Activated CD4-positive, alpha-beta T cell treated with anti-CD3 and anti-CD28 coated beads, Interleukin-2, amount 10 ng/mL, durations not matched to agents 7 days and 5 days (primary cell): ENCODE measurements at places on chromosomes 12 and 14.
A peak's percentile ranks its signal among the peaks of the same experiment; 100 is the strongest.

DNA sequence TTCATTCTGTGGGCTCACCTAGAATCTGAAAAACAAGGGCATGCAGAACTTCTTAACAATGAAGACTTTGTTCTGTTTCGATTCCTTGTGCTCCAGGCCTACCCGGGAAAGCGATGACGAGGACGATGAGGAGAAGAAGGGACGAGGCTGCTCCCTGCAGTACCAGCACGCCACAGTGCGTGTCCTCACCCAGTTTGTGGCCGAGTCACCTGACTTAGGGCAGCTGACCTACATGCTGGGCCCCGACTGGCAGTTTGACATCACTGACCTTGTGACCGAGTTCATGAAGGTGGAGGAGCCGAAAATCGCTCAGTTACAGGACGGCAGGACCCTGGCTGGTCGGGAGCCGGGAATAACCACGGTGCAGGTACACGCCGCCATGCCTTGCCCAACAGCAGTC, 585.4 kb downstream of the AACS start:
- no peak for DNase-seq

- no peak for DNase-seq
Measured at GRCh38 chr14:68239988-68240771, 420.6 kb downstream of the RAD51B start.

DNA sequence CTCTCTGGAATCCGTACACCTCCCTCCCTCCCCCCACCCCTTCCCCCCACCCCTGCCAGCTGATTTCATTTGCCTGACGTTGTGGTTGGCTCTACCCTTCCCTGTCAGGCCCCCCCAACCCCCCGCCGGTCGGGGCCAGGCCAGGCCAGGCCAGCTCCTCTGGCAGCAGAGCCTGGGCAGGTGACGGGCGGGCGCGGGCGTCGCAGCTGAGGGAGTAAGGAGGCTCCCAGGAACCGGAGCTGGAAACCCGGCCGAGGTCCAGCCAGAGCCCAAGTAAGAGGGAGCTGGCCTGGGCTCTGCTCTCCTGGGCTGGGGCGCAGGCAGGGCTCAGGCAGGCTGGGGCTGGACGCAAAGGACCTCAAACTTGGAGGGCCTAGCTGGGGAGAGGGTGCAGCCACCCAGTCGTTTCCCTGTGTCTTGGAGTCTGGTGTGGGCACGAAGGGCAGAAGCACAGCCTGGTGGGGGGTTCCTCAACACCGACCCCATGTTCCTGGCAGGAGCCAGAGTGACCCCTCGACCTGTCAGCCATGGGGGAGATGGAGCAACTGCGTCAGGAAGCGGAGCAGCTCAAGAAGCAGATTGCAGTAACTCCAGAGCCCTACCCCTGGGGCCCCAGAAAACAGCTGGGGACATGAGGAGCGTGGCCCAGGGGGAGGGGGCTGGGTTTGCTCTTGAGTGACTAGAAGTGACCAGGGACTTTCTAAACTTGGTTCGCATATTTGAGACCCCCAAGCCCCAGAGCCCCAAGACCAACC, at the start of gene GNB3:
Gene GNB3 (plus strand): TSS at position 165 of the 755 bp plus-strand sequence. CDS start 363 bp downstream, at position 528.
- DNase-seq = no peak

DNA sequence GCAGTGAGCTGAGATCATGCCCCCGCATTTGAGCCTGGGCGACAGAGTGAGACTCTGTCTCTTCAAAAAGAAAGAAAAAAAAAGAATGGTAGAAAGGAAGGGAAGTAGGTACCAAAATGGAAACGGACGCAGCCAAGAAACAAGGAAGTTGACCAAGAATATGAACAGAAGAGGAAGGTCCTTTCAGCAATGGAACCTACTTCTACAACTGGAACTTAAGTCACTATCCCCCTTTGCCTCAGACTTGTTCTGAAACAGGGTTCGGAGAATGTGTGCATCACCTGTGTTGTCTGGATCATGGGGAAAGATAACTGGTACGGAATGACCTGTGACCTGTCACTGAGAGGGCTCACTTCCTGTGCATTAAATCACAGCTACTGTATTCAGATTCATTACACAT, 43.9 kb upstream of the RNASE1 start:
- no peak for DNase-seq

GRCh38 chr12:65534238-65534841, 255.9 kb downstream of the MSRB3 start:
- no peak for DNase-seq

GRCh38 chr14:47935332-47935731, 259.9 kb upstream of the MDGA2 start:
- DNase-seq = no peak

DNA sequence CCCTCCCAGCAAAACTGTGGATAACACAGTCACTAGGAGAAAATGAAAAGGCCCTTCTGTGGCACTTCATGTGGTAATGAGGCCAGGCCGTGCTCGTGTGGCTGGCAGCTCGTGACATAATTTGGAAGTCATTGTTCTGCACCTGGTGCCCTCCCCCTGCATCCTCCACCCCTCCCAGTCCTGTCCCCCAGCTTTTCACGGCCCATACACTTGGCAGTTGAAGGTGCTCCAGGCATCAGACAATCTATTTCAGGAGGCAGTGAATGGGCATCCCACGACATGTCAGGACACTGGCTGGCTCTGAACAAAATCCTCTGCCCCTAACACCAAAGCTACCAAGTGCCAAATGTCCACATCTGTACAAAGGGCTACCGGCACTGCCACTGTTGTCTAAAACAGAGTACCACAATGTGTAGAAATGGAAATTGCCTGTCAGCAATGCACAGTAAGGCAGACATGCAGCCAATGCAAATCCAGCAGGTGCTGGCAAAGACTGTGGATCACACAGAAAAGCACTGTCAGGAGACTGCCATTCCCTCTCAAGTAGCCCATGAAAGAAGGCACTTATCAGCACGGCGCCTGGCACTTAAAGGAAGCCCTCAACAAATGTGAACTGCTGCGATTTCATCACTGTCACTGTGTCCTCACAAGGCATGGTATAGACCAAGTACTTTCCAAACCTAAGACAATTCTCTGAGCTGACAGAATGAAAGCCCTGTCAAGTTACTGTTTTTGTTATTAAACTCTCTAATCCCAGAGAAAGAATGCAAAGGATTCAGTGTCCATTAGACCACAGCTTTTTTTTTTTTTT, 39.1 kb downstream of the CORO1C start:
- no peak for DNase-seq

DNA sequence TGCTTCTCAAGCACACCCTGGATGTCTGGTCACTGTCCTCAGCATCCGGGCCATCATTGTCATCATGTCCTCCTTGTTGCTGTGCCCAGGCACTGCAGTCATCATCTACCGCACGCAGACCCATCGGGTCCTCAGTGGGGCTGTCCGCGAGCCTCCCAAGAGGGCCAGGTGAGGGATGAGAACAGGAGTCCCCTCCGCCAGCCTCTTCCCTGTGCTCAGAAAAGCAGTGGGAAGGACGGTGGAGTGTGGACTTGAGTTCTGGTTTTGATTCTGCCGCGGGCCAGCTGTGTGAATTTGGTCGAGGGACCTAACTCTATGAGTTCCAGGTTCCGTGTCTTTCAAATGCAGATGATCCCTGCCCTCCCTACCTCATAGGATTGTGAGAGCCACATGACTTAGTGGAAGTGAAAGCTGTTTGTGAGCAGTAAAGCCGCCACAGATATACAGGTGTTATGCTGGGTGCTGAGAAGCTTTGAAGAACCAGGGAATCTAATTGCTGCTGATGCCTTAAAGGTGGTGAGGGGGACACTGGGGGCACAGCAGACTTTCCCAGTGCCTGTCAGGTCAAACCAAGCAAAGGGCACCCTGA, 122.9 kb upstream of the RAP1B start:
- DNase-seq = peak; percentile 21

DNA sequence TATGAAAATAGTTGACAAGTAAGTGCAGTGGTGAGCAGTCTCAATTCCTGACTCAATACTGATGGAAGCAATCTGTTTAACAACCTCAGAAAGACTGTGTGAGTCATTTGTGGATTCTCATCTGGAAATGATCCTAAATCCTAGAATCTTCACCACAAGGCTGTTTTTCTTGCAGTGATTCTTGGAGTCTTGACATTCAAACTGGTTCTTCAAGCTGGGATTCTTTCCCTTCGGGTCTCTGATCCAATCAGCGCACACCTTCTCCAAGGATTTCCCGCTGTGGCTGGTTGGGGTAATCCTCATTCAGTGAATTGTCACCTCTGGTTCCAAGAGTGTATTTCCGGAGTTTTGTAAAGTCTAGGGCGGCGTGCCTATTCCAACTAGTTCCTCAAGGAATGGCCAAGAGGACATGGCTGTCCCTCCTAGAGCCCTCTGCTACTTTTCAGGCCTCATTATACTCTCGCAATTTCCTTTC, 37.7 kb upstream of the FOXJ2 start:
- no peak for DNase-seq

- DNase-seq = no peak
Measured at GRCh38 chr14:74249433-74250375, 10.5 kb downstream of the VSX2 start.

DNA sequence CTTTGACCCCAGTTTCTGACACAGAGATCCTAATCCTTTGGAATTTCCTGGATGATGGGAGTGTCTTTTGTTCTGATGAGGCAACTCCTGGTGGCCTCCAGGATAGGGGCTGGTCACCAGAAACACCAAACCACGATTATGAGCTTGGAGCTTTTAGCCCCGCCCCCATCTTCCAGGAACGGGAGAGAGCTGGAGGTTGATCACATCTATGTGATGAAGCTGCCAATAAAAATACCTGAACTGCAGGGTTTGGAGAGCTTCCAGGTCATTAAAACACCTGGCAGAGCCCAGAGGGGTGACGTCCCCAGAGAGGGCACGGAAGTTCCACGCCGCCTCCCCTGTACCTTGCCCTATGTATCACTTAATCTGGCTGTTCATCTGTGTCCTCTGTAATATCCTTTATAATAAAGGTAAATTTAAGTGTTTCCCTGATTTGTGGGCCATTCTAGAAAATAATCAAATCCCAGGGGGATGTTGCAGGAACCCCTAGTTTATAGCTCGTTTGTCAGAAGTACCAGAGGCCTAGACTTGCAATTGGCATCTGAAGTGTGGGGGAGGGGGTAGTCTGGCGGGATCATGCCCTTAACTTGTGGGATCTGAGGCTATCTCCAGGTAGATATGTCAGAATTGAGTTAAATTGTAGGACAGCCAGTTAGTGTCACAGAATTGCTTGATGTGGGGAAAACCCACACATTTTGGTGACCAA, 21.2 kb downstream of the APPL2 start:
- no peak for DNase-seq

DNA sequence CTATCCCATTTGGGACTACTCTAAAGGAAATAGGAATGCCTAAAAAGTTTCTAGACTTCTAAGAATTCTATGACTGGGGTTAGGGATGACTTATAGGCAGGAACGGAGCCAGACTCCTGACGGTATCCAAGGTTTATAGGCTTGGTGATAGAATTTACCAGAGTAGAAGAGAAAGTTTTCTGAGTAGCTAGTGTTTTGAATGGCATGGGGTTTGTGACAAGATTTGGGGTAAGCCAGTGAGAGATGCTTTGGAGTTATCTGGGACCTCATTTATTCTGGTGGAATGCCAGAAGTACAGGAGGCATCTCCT, 444.6 kb downstream of the RAD51B start:
- no peak for DNase-seq

DNA sequence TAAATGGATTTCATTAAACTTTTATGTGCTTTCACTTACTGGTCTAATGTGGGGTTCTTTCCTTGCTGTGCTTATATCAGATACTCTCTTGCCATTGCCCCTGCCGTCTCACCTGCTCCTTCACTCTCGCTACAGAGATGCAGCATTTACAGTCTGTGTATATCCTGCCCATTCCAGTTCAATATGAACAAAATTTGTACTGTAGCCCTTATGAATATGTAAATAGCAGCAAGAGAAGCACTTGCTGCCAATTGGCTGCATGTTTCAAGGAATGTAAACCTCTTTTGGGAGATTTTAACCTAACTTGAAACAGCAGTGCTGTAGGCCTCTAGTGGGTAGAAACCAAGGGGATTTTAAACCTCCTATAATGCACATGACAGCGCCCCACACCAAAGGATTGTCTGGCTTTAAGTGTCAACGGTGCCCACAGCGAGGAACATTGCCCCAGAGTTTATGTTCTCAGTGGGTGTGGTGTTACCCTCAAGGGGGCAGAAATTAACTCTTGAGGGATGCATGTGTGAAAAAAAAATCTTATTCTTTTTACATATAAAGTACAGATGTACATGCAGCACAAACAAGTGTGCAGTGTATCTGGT, 19.1 kb downstream of the PCNX1 start:
- no peak for DNase-seq

- DNase-seq = no peak
Measured at GRCh38 chr12:26018926-26019325, 60.4 kb downstream of the RASSF8 start.

- DNase-seq = no peak
Measured at GRCh38 chr14:68612049-68612448, 180.8 kb downstream of the ZFP36L1 start.

DNA sequence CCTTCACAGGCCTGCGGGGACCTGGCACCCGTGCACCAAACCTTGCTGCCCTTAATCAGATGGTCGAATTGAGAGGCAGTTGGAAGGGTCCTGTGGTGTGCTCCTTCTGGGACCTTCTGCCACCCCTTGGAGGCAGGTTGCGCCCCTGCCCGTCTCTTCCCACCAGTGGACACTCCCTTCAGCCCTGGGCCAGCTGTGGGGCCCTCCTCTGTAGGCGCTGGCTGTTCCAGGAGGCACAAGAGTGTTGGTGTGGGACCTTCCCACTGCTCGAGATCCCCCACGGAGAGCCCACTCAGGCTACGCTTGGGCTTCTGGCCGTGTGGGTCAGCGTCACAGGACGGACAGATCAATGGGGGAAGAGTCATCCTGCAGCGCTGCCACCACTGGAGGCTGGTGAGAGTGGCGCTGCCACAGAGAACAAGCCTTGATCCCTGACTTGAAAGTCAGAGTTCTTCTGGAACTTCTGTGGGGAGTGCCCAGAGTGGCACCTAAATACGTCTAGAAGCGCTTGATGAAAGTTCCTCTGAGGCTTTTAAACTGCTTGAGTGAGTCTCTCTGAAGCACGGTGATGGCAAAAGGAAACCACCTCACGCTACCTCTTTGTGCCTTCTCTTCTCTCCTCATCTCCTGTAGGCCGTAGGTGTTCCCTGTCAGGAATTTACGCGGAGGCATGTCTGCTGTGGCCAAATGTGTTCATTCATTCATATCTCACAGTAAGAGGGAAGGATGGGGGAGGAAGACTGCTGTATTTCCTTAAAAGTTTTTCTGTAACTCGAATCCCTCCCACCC, 48.3 kb downstream of the TRAF3 start:
- no peak for DNase-seq

DNA sequence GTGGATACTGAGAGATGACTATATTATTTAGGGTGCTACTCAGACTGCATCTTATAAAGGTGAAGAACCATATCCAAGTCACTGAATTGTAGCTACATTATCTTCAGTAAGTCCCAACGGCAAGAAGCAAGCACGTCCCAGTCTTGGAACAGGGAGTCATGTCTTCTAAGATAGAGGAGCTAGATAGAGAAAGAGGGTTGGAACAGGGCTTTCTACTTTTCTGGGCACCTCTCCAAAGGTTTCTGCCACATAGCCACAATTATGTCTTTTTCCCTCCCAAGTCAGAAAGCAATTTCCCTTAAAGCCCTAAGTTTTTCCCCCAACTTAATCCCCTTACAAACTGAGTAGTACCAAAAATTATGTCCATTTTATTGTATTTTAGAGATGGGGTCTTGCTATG, 22.4 kb downstream of the MAPK1IP1L start:
- DNase-seq = no peak
